ENCODE measurements at places on chromosomes 6 and 20. TPM values are rescaled to one million over a fixed set of nuclear protein-coding genes. Genes with fewer than 3 reads are reported as not detected.

DNA sequence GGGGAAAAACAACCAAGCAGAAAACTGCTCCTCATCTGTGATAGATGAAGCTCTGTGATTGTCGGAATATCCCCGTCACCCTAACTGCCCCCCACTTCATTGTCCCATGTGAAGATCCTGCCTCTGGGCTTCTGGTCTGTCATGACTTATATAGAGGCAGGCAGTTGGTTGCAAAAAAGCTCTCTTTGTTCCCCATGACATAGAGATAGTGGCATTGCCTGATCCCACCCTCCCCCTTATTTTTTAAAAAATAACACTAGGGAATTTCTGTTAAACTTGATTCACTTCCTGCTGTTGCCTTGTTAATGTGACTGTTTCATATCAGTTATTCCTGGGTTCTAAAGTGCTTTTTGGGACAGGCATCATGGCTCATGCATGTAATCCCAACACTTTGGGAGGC, 203.1 kb downstream of the JARID2 start:
- DNase-seq = no peak

DNA sequence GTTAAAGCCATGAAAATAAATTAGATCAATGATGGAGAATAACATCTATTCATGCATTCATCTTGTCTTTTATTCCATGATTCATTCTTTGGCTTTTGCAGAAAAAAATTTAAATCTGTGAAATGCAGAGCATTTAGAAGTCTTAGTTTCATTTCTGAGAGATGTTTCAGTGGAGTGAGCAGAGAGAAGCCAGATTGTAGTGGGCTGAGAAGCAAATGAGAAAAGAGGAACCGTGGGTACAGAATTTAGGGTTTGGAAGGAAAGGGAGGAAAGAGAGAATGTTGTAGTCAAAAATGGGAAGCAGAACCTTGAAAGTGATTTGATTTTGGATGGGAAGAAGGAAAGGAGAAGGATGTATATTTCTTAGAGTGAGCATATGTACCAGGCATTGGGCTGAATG, 260.3 kb upstream of the MAN1A1 start:
- DNase-seq = no peak

- no peak for DNase-seq
Observed at GRCh38 chr6:76940191-76940590, 523.1 kb downstream of the HTR1B start.

DNA sequence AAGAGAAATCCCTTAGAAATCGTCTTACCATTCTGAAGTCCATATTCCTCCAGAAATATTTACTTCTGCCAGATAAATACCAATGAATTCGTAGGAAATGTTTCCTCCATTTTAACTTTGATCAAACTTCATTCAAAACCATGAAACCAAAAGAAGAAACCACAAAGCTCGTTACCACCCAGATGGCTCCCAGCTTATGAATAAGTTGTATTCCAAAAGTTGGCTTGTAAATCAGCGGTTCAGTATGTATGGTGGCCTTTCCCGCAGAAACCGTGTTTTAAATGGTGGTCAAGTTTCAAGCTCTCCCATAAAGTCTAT, 73.6 kb upstream of the RIPOR2 start:
- DNase-seq = no peak

DNA sequence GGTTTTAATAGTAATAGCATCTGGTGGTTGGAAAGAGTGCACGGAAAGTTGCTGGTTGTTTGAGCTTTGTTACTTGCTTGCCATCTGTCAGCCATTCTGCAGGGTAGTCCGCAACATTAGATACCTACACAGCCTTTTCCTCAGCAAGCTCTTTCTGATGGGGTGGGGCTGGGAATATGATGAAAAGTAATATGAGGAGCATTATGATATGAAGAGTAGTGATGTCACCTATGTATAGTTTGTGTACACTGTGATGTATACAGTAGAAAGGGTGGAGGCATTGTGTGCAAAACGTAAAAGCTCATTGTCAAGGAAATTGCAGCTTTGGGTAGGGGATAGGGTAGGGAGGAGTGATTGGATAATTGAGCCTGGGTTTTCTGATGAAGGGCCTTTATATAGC, 16.1 kb downstream of the SCAF8 start:
- no peak for DNase-seq

GRCh38 chr6:108039681-108040080, 34.9 kb downstream of the OSTM1 start:
- no peak for DNase-seq

GRCh38 chr6:42030585-42031506, 19.5 kb upstream of the TAF8 start:
- no peak for DNase-seq

DNA sequence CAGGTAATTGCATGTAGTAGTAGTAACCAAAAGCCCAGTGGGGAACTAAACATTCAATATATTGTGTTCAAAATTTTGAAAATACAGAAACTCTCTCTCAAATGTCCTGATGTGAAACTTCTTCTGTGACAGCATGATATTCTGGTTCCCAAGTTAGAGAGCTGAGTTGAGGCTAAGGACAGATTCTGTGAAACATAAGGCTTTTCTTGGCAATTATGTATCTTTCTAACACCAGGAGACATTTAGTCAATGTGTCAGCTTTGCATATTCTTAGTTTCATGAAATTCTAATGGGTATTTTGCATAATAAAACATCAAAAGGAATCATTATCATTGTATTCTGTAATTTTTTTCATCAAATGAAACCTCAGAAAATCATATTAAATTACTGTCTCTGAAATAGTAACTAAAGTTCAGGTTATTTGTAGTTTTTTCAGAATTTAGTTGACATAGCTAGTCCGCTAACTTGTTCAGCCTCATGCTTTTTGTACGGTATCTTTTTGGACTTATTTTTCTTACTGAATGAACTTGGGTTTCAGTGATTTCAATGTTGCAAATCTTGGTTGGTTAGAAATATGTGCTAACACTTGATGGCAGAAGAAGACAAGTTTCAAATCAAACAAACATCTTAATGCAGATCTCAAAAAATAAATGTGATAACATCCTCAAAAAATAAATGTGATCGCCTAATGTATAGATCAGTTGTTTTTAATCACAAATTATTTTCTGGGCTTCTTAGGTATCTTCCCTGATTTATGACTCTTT, 70.4 kb downstream of the AKAP7 start:
- DNase-seq = no peak

GRCh38 chr20:44495257-44495656, 19.6 kb downstream of the TTPAL start:
- no peak for DNase-seq

- DNase-seq = no peak
Observed at GRCh38 chr20:871436-871835, 37.9 kb downstream of the FAM110A start.

Gene TFAP2D
- not detected for total RNA-seq
